Naive B cell (primary cell): ENCODE measurements at places on chromosomes 13 and 19. TPM values are rescaled to one million over a fixed set of nuclear protein-coding genes. Genes with fewer than 3 reads are reported as not detected.

The GPC6 gene
- not detected for polyA plus RNA-seq

The STXBP2 gene
- polyA plus RNA-seq = 74.9 TPM

DNA sequence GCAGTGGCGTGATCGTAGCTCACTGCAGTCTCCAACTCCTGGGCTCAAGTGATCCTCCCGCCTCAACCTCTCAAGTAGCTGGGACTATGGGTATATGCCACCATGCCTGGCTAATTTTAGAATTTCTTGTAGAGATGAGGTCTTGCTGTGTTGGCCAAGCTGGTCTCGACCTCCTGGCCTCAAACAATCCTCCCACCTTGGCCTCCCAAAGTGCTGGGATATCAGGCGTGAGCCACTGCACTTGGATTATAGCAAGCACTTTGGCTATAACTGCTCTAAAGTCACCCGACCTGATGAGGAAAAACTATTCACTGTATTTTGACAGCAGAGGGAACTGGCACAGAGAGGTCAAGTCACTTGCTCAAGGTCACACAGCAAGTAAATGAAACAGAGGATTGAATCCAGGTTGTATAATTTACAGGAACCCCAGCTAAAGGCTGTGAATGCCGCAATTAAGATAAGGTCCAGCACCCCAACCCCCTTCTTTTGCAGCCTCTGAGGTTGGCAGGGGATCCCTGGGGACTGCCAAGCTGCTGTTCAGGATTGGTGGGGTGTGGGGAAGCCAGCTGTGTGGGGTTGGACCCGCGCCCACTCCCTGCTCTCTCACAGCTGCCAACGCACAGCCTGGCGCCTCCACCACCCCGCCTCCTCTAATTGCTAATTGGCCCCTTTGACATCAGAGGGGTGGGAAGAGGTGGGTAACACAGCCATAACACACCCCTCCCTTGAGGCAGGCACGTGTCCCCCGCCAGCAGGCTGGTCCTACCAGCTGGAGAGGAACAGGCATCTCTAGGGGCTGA, 6.0 kb downstream of the TMIGD2 start:
- no peak for DNase-seq

DNA sequence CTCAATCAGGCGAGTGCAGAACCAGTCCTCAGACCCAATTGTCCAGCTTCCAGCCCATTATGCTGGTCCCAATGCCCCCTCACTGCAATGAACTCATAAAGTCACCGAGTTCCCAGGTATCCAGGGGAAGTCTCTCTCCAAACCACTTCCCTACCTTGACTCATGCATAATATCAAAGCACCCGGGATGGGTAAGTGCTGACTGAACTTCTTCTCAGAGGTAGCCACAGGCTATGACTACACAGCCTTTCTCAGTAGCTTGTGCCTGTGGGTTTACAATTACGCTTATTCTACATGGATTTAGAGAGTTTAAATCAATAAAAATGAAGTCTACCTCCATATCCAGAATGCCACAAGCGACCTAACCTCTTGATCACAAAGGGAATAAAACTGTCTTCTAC, 1.7 kb upstream of the C13orf42 start:
- DNase-seq = no peak

The NLRP7 gene
- not detected for polyA plus RNA-seq

The GRK1 gene
- polyA plus RNA-seq = not detected

- DNase-seq = no peak
Observed at GRCh38 chr13:20997301-20998161, 63.9 kb downstream of the LATS2 start.

- DNase-seq = no peak
Observed at GRCh38 chr13:69565334-69565733, 542.3 kb upstream of the ATXN8OS start.

The RASAL3 gene
- 49.9 TPM for polyA plus RNA-seq

DNA sequence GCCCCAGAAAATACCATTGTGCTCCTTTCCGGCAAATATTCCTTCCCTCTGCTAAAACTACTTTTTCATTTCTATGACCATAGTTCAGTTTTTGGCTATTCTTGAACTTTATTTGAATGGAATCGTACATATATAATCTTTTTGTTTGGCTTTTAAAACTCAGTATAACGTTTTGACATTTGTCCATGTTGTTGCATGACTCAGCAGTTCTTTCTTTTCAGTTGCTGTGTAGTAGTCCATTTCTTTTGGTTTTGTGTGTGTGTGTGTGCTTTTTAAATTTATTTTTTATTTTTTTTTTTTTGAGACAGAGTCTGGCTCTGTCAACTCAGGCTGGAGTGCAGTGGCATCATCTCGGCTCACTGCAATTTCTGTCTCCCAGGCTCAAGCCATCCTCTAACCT, 35.0 kb downstream of the ITM2B start:
- no peak for DNase-seq
